ENCODE measurements at places on chromosomes 6 and 20.

DNA sequence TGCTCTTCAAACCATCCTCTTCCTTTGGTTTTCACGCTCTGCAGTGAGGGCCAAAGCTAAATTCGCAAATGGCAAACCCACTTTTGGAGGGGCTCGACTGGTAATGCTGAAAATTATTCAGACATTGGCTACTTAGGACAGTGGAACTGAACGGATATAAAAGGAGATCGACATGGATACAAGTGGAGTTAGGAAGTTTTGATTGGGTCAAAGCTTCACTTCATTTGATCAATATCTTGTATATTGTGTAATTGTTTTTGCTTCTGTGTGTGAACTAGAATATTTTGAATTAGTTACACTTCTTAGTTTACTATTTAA is 1.2 kb downstream of the FAM8A1 start:
- DNase-seq, result no peak

DNA sequence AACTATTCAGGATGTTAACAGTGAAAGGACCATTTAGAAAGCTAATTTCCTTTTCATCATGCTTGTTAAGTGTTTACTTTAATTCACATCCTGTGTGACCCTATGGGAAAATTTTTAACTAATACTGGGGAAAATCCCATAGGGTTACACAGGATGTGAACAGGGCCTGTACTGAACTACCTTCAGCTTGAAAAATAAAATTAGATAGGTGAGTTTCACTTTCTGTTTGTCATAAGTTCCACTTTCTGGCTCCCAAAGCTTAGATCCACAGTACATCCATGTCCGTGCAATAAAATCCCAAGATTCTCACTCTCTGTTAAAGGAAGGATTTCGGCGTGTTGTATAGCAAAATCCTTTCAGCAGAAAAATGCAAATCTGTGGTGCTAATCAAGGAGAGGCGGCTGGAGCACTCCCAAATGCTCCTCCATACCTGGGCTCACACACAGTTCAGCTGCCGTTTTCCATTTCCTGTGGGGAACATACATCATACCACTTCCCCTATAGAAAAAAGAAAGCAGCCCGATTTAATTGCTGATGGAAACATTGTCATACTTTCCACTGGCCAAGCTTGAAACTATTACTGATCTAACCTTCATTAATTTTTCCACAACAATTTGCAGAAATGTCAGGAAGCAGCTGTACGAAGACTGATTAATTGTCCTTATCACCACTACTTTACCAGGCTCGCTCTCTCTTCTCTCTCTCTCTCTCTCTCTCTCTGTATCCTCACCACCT is 125.2 kb downstream of the HIVEP2 start:
- DNase-seq, result peak; percentile 25

GRCh38 chr20:35085477-35086225 is 7.0 kb downstream of the TRPC4AP start:
- DNase-seq, result no peak

DNA sequence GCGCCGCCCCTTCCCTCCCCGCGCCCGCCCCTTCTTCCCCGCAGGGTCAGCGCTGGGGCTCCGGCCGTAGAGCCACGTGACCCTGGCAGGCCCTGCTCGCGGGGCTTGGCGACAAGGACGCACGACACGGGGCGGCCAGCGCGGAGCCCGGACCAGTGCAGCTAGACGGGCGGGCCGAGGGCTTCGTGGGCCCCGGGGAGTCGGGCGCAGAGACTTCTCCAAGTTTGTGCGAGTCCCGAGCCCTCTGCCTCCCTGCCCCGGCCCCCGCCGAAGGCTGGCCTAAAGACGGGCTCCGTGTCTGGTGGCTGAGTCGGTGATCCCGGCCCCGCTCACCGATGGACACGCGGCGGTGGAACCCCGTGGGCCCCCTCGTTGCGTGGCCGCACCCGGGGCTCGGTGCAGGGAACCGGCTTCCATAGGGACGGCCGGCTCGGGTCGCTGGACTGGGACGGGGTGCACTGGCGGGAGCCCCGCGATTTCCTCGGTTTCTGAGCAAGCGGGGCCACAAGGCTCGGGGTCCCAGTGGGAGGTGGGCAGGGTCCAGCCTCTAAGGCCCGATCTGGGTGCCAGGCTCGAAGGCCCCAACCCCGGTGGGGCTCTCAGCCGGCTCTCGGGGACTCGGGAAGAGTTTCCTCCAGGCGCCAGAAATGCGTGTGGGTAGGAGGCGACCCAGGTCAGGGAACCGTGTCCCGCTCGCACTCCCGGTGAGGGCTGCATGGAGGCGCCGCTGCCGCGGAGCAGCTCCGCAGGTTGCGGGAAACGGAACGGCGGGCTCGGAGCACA is 452 bp upstream of the GATA5 start:
- DNase-seq, result no peak

DNA sequence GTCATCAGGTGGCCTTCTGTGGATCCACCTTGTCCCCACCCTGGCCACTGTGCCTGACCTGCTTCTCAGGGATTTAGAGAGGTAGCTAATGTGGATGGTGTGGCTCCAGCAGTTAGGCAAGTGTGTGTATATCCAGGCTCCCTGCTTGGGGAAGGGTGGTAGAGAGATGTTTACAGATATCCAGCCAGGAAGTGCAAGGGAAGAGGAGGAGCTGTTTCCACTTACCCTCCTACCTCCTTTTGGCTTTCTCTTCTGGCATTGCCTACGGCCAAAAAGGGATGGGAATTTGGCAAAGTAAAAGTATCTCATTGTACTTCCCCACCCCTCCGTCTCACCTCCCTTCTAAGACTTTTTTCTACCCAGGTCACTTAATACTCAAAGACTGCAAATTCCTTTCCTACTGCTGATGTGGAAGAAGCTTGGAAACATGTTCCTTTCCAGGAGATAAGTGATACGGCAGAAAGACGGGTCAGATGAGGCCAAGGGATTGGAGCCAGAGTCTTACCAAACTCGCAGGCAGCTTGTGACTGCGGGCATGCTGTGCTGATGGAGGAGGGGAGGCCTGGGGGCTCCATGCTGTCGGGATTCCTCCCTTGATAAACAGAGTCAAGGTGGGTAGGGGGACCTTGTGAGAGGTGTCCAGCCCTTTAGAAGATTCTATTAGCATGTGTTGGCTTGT is 253.4 kb downstream of the PRL start:
- DNase-seq, result no peak

- DNase-seq, result peak; percentile 91
Observed at GRCh38 chr6:36519352-36519751, 27.9 kb downstream of the STK38 start.

DNA sequence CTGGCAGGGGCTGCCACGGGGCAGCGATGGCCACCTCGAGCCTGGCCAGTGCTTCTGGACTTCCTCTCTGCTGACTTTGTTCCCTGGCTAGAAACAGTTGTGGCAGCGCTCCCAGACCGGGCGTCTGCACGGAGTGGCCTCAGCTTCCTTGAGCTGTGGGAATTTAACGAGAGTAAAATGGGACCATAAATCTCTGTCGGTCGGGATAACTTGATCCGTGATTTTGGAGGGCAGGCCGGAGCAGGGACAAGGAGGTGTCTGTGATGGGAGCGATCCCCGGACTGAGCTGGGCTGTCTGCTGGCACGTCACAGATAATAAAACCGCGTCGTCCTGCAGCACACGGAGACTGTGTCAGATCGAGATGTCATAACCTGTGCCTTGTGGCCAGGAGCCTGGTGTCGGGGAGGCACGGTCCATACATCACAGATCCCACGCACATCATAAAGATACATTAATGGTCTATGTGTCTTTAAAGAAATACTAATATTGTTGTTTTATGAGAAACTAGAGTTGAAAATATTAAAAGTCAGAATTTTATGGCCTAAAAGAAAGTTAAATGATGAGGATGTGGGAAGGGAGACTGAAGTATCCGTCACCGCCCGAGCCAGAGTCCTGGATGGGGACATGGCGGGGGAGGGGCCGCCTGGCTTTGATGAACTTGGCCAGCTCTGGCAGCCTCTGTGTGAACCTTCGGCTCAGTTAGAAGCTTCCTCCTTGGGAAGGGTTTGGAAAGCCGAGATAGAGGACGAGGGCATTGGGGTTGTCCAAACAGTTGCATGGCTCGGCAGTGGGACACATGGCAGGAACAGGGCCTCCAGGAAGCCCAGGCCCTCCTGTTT is 6.5 kb upstream of the RBBP8NL start:
- DNase-seq, result no peak

DNA sequence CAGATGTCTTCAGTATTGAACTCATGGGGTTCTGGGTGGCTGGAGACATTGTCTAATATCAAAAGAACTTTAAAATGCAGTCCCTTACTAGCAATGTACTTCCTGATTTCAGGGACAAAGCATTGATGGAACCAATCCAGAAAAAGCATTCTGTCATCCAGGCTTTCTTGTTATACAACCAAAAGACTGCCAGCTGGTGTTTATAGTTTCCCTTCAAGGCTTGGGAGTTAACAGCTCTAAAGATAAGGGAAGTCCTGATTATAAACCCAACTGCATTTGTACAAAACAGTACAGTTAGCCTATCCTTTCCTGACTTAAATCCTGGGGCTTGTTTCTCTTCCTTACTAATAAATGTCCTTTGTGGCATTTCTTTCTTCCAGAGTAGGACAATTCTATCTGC is 160.0 kb downstream of the COL21A1 start:
- no peak for DNase-seq
